Activated CD4-positive, alpha-beta T cell treated with anti-CD3 and anti-CD28 coated beads for 36 hours (primary cell): ENCODE measurements at places on chromosomes 12 and 14.
A peak's percentile ranks its signal among the peaks of the same experiment; 100 is the strongest.

GRCh38 chr12:96872961-96873360 lies 34.1 kb upstream of the NEDD1 start:
- H3K4me3 ChIP-seq = no peak overlapping the region
- H3K27ac ChIP-seq = no peak overlapping the region
- H3K4me1 ChIP-seq = no peaks in the 10 kb centered on the region
- H3K27me3 ChIP-seq = peaks cover 7% of the 10 kb centered on the region
- H3K36me3 ChIP-seq = no peaks in the 10 kb centered on the region
- DNase-seq = no peak

DNA sequence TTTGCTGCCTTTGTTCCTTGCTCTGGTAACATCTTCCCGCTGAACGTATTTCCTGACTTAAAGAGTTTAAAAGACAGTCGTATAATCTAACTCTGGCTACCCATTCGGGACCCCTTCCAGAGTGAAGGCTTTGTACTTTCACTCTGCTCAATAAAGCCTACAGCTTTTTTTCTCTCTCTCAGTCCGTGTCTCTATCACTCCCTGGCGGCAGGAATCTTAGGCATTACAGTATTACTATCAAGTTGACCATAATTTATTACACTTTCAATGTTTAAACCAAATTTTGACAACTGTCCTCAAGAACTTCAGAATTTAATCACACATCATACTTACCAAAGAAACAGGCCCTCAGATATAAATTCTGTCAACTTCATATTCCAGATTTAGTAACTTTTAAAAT lies 967.9 kb downstream of the FSCB start:
- no peak overlapping the region for H3K4me3 ChIP-seq
- H3K36me3 ChIP-seq = no peaks in the 10 kb centered on the region
- no peaks in the 10 kb centered on the region for H3K27me3 ChIP-seq
- no peak for DNase-seq
- no peak overlapping the region for H3K27ac ChIP-seq

GRCh38 chr14:20999591-20999990 lies 498 bp downstream of the SLC39A2 start:
- H3K27me3 ChIP-seq = no peaks in the 10 kb centered on the region
- peaks cover 28% of the 10 kb centered on the region for H3K36me3 ChIP-seq
- H3K4me1 ChIP-seq = peaks cover 22% of the 10 kb centered on the region
- no peak overlapping the region for H3K27ac ChIP-seq
- no peak overlapping the region for H3K4me3 ChIP-seq
- no peak for DNase-seq

- peak overlapping the region; percentile 91 for H3K27ac ChIP-seq
- H3K4me3 ChIP-seq = peak overlapping the region; percentile 57
- peaks cover 96% of the 10 kb centered on the region for H3K4me1 ChIP-seq
- peak; percentile 46 for DNase-seq
- H3K27me3 ChIP-seq = no peaks in the 10 kb centered on the region
- H3K36me3 ChIP-seq = peaks cover 68% of the 10 kb centered on the region
Measured at GRCh38 chr14:100078216-100078803, 13.1 kb downstream of the EVL start.
